Cortex of kidney (tissue), 1 donor: ENCODE measurements at places on chromosomes 4 and X.

DNA sequence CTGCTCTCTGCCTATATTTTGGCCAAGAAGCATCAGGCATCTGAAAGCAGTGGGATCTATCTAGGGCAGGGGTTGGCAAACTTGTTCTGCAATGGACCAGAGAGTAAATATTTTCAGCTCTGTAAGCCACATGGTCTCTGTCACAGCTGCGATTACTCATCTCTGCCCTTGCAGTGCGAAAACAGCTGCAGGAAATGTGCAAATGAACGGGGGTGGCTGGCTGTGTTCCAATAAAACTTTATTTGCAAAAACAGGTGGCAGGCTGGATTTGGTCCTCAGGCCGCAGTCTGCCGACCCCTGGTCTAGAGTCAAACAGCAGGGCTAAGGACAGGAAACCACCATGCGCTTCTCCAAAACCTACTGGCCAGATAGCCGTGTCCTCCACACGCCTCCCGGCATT, 48.6 kb downstream of the ACOX3 start:
- no peak for DNase-seq

DNA sequence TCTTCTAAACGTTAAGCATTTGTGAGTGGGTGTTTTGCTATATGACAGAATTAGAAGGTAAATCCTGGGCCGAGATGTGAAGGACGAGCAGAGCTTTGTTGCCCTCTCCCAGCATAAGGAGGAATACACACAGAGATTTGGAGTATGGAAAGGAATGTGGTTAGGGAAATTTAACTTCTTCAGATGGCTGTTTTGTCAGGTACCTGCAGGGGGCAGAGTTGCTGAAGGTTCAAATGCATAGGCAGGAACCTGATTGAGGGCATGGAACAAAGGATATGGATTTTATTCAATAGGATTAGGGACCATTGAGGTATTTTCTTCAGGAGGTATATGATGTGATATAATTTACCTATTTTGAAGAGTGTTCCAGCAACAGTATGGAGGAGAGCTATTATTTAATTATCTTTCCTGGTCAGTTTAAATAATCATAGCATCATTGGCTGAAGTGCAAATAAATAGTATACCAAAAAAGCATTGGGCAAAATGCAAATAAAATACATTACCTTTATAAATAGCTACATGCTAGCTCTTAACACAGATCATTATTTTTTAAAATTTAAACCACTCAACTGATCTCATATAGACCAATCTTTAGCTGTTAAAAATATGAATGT, 143.6 kb downstream of the SLIT2 start:
- DNase-seq, result no peak

DNA sequence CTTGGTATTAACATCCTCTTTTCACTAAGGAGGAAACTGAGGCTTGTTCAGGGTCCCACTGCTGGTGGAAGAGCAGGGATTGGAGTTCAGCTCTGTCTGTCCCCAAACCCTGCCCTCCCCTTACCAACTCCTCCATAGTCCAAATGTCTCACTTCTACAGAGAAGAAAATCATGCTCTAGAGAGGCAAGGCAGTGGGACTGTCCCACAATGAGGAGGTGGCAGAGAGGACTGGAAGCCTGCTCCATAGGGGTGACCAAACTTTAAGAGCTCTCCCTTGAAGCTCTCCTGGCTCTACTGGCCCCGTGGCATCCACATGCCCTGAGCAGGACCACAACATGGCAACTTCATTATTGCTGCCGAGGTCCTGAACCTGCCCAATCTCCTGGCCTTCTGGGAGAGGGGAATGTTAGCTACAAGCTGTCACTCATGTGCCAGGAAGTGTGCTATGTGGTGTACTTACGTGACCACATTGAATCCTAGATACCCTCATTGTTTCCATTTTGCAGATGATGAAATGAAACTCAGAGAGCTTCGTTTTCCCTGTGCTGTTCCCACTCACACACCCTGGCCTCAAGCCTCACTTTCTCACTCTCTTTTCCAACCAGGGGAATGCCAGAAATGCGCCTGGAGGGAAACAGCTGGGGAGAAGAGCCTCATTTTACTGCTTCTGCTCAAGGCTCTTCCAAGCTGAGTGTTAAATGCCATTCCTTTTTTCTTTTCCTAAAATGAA, 71.5 kb downstream of the ANAPC4 start:
- no peak for DNase-seq

- no peak for DNase-seq
Observed at GRCh38 chrX:17414027-17414658, 39.1 kb downstream of the NHS start.

DNA sequence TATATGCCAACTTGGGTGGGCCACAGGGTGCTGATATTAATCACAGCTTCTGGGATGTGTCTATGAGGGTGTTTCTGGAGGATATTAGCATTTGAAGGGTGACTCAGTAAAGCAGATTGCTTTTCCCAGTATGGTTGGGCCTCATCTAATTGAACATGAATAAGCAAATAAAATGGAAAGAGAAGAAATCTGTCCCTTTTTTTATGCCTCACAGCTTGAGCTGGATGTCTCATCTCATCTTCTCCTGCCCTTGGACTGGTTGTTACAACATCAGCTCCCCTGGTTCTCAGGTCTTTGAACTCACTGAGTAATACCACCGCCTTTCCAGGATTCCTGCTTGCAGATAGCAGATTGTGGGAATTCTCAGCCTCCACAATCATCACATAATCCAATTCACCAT, 1149.2 kb downstream of the PCDH18 start:
- DNase-seq, result no peak

- no peak for DNase-seq
Observed at GRCh38 chr4:39415678-39416283, 9.1 kb downstream of the KLB start.

DNA sequence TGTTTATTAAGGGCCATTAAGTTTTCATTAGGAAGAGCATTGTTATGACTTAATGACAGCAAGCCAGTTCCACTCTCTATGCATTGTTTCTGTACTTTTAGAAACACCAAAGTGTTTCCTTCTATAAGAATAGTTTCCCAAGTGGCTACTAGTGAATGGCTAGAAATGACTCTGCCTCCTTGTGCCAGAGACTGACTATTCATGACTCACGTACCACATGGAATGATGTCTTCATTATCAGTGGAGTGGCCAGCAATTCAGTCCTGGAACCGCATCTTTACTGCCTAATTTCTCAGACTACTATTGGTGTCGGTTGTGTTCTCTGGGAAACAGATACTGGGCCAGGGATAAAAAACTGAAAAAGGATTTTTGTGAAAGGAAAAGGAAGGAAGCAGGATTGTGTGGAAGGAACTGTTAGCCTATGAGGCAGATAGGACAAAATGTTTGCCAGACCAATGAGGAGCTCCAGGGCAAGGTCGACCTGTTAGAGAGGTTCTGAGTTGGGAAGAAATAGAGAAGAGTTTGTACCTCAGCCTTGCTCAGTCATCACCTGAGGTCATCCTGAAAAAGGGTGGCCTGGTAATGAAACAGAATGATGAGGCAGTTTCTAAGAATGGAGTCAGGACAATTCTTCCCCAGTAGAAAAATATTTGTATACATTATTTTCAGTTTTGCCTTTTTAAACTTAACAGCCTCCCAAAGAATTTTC, 218.6 kb downstream of the SPCS3 start:
- no peak for DNase-seq

DNA sequence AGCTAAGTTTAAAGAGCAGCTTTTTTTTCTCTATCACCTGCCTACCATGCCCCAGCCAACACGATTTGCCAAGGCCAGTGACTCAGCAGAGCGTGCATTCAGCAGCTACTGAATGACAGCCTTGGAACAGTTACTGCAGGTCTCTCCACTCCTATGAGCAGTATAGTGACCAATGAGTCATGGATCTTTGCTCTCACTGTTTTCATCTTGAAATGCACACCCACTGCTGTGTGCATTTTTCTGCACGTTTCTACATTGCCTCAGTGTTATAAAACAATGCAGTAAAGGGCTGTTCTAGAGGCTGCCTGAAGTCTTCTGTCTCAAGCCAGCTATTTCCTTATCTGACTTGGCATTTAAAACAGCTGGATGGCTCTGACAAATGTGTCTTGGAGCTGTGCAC, 66.0 kb upstream of the C4orf54 start:
- no peak for DNase-seq

- DNase-seq, result no peak
Observed at GRCh38 chr4:78669453-78669852, 106.7 kb upstream of the BMP2K start.

- no peak for DNase-seq
Observed at GRCh38 chr4:76607266-76607799, 172.3 kb downstream of the SHROOM3 start.

DNA sequence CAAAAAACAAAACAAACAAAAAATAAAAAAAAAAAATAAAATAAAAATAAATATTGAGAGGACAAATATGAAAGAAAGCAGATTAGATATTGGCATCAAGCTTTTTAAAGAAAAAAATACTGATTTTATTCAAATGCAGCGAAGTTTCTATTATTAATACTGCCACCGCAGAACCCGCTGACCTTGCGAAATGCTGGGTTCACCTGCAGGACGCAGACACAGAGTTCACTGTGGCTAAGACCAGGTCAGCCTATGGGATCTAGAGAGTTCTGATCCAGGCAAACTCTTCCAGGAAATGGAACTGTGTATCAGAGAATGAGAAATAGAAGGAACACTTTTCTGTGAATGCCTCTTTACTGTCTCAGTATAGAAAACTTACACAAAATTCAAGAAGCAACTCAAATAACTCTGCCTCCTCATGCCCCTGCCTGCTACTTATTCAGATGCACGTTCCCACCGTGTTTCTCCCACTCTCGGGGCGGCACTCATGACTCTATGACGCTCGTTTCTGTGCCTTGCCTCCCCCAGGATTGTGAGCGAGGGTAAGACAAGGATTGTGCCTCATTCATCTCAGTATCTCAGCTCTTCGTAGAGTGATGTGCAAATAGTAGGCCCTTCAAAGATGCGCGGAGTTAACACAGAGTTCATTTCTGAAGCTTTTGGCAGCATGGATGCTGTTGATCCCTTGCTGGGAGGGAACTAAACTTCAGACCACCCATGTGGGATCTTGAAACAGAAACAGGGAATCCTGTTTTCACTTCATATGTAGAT, 44.1 kb upstream of the TLR3 start:
- no peak for DNase-seq

GRCh38 chrX:152824841-152825374, 5.6 kb downstream of the CETN2 start:
- DNase-seq, result no peak

DNA sequence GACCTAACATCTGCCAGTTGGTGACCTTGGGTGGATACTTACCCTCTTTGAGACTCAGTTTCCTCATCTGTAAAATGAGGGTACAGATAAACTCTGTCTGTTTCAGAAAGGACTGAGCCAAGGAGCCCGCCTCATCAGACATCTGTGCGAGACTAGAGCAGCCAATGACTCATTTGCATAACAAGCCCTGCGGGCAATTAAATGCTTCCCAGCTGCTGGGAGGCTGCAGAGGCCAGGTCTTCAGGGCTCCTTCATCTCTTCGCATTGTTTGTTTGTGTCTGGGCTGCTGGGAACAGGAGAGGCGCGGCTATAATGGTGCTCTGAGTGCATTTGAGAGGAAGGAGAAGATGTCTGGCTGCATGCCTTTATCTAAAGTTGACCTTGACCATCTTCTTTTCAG, 85.0 kb downstream of the ADRA2C start:
- DNase-seq, result no peak

- DNase-seq, result no peak
Observed at GRCh38 chr4:72319601-72320021, 249.4 kb downstream of the ADAMTS3 start.

DNA sequence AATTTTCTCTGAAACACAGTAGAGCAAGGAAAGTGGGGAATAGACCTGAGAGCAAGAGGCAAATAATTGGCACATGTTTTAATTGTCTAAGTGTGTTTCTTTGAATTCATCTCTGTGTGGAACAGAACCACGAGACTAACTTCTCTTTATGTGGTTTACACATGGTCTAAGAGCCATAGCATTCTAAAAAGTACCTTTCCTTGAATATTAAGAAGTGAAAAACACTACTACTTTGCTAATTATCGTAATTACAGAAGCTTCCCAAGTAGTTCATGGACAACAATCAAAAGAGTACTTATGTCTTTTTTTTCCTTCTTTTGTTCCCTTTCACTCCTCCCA, 2.9 kb upstream of the CYBB start:
- DNase-seq, result no peak

- DNase-seq, result no peak
Observed at GRCh38 chr4:76199664-76200211, 13.9 kb downstream of the SCARB2 start.

- DNase-seq, result no peak
Observed at GRCh38 chr4:57136281-57136680, 26.1 kb upstream of the IGFBP7 start.

DNA sequence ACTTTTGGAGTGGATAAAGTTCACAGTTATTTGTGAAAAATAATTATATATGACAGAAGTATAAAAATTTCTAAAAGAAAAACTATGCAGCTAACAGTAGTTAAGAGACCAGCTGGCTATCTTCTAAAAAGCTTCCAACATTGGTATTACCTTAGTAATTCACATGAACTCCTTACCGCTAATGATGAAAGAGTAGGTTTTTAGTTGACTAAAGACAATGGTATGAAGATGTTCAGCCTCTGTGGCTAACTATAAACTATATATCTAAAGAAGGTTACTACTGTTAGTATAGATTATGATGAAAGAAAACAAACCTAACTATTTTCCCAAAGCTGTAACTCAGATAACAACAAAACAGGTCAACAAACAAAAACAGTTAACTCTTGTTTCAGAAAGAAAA, 10.4 kb downstream of the CCNI start:
- no peak for DNase-seq

- DNase-seq, result no peak
Observed at GRCh38 chrX:1803741-1804140, 188.9 kb downstream of the ASMT start.
